ENCODE measurements at places on chromosomes 5 and 9.

GRCh38 chr9:121398374-121398773 is 28.3 kb upstream of the STOM start:
- no peak for DNase-seq

DNA sequence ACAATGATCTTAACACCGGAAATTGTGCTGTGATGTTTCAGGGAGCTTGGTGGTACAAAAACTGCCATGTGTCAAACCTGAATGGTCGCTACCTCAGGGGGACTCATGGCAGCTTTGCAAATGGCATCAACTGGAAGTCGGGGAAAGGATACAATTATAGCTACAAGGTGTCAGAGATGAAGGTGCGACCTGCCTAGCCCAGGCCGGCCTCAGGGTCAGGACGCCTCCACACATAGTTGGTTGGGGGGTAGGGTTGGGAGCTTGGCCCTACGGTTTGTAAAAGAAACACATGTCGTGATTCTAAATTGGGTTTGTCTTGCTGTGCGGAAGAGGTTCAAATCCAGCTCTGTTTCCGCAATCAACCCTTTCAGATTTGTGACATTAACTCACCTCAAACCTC is 6.6 kb downstream of the FCN2 start:
- no peak for DNase-seq

DNA sequence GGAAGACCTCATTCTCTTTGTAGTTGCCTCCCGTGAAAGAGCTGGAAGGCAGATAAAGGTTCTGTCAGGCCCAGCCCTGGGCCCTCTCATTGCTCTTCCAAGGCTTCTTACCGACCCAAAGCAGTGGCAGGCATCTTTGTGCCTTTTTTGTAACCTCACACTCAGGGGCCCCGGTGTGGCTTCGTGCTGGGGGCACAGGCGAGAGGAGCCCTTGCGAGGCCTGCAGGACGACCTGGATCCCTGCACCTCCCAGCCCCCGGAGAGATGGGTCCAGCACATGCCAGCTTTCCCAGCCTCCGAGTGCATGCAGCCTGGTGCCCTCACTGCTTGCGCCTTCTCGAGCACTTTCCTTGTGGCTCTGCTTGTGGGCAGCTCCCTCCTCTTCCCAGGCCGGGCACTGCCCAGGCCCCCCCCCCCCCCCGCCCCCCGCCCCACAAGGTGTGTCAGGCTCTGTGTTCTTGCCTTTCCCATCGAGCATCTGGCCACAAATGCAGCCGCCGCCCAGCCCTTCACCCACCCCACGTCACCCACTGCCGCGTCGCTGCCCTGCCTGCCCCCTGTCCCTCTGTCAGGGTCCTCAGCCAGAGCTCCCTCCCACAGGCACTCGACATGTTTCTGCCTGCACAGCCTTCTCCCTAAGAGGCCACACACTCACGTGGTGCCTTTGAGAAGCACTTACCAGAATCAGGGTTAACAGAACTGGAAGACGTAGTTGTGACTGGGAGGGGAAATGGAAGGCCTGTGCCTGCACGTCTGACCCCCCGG is 63.7 kb upstream of the CACNA1B start:
- no peak for DNase-seq

GRCh38 chr5:134561871-134562296 is 36.4 kb downstream of the JADE2 start:
- no peak for DNase-seq

DNA sequence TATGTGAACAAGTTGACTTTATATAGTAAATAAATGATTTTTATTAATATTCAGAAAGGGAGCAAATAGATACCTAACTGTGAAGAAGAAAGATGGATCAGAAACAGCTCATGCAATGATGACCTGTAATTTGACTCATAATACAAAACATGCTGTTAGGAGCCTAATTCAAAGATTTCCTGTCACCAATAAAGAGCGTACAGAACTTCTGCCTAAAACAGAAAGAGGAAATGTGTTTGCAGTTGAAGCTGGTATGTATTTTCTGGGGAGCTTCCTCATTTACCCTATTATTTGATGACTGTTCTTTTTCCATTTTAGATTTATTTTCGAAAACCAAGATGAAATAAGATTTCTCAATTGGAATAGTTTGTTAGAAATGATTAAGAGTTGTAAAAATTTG is 11.4 kb downstream of the YTHDC2 start:
- DNase-seq, result no peak

DNA sequence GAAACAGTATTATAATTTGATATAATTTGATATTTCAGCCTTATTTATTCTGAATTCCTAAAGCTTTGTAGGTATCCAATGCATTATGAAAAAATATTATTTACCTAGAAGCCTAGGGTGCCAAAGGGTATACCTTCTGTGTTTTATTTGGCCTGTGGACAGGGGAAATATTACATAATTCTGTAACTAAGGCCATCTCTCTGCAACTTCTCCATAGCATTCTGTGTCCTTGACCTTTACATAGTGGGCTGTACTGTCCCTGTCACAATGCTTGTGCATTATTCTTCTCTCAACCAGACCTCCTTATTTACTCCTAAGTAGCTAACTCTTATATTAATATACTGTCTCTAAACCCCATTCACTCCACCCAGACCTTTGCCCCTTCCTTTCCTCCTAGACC is 57.0 kb upstream of the RANBP6 start:
- DNase-seq, result no peak

DNA sequence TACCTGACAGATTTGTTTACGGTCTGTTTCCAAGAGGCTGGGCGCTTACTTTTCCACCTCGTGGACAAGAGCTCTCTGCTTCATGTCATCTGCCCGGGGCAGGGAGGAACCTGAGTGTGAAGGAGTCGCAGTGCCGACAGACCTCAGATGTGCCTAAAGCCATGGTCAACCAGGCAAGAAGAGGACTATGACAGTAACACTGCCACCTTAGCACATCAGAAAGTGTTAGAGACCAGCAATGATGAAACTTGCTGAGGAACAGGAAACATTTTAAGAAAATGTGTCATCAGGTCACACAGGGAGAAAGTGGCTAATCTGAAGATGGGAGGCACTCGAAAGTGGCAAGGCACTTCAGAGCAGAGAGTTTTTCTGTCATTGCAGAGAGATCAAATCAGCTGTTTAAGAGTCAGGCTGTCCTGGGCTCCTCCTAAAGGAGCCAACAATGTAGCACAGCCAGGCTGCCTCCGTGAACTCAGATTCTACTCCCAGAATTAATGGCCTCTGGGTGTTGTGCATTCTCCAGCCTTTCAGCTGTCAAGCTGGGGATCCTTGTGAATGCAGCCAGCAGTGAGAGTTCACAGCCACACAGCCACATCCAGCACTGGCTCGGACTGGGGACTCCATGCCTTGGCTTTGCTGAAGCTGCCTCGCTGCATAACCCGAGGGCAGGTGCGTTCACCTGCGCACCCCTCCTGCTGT is 94.6 kb downstream of the RAPGEF1 start:
- no peak for DNase-seq

- no peak for DNase-seq
Observed at GRCh38 chr5:53364061-53364460, 116.4 kb upstream of the FST start.

DNA sequence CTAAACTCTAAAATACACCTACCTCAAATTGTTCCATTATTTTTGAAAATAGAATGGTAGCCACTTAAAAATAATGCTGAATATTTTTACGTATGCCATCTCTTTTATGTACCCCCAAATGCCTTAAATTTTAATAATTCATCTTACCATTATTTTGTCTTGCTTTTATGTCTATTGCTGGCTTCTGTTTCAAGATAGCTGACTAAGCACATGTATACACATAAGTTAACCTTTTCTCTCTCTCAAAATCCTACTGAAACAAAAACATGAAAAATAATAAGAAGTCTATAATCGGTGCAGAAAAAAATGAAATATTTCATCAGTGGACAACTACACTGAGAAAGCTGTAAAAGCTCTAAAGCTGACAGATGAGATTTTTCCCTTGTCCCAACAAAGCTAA is 652.0 kb upstream of the ZNF608 start:
- no peak for DNase-seq

DNA sequence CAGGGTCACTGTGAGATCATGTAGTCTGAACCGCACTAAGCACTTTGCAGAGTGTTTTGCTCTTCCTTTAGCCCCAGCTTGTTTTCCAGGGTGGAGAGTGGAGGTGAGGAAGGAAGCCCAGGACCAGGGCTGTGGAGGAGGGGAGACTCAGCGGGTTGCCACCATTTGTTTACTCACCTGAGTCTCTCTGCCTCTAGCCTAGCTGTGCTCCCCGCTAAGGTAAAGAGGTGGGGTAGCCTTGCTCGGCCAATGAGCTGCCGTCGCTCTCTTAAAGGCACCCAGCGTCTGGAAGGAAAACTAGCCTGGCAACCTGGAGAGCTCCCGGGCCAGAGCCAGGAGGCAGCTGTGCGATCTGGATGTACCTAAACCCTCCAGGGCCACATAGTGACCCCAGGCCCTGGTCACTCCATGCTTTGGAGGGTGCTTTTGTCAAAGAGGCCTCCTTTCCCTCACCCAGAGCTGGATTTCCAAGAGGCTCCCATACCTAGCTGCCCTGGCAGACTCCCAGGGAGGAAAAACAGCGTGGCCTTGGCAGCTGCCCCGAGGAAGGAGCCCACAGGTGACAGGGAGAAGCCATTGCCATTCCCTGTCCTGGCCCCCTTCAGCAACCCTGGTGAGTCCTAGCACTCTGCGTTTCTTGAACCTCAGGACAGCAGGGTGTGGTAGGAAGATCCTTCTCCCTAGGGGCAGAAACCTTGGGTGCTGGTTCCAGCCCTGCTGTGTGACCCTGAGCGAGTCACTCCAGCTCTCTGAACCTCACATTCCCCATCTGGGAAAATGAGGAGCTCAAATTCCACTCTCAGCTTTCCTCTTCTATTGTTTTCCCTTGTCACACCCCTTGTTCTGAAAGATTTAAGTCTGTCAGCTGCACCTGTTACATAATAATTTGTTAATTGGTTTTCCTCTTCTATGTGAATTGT is 42.4 kb upstream of the LARP1 start:
- DNase-seq, result no peak

DNA sequence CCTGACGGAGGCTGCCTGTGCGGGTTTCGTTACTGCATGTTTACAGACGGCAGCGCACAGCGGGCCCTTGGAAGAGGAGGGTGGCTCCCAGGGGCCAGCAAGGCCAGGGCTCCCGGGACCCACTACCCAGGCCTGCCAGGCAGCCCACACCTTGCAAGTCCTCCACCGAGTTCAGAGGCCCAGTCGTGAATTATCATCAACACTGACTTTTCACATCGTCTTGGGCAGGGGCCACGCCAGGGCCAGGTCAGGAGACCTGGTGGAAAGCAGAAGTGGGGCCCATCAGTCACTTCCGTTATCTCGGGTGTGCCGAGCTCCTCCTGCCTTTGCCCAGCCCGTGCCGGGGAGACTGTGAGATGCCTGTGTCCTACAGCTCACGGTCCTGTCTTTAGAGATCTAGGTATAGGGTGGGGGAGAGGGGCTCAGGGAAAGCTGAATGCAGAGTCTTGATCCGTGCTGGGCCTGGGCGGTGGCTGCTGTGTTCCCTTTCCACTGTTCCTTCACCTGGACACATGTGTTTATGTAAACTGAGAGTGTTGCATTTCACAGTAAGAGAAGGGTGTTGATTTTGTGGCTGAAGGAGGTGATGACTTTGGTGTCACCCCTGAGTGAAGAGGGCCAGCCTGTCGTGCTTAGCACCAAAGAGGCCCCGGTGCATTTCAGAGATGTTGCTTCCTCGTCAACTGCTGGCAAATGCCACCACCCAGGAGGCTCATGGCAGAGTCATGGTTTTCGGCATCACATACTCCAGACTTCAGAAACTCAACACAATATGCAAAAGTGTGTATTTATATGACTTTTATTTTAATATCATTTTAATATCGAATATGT is 175.2 kb downstream of the GAPVD1 start:
- no peak for DNase-seq

GRCh38 chr5:96628406-96628805 is 33.8 kb upstream of the CAST start:
- no peak for DNase-seq

DNA sequence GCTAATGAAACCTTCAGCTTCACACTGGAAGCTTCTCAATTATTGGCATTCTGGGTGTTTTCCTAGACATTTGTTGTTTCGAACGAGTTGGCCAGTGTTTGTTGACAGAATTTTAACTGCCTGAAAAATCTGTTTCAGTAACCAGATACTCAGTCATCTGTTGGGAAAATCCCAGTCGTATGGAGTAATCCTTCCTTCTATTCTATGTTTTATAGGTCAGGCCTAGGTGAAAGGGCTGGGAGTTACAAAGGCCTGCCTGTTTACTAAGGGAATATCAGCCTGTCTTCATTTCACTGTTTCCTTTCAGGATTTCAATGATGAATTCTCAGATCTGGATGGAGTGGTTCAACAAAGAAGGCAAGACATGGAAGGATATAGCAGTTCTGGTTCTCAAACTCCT is 59.9 kb downstream of the GRAMD2B start:
- DNase-seq, result no peak

GRCh38 chr5:33734537-33734936 is 157.3 kb downstream of the ADAMTS12 start:
- no peak for DNase-seq

DNA sequence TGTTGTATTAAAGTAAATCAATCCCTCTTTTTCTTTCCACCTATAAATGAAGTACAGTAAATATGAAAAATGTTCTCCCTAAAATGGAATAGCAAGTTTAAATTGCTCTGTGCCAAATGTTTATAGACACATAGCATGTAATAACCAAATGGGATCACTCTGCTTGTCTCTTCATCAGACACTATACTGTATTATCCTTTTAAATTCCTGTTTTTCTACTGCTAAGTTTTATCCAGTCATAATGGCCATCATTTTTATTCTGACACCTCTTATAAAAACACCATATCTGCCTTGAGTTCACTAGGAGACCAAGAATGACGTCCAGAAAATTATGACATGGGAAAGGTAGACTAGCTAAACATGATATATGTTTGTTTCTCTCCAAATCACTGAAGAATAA is 252.8 kb downstream of the CAAP1 start:
- DNase-seq, result no peak

DNA sequence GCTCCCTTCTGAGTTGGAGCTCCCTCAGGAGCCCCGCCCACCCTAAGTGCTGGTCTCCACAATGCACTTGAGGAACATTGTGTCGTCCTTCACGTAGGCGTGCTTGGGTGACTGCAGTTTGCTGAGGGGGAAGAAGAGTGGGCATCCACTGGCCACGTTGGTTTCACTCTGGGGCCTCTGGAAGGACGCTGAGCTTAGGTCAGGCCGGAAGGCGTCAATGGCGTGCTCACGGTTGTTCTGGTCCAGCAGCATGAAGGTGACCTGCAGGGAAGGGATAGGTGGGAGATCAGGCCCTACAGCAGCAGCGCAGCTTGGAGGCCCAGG is 21.7 kb downstream of the TRAF1 start:
- no peak for DNase-seq

All from activated CD8-positive, alpha-beta memory T cell treated with anti-CD3 and anti-CD28 coated beads for 1 hour (primary cell).